ENCODE measurements at places on chromosomes 4 and X.

DNA sequence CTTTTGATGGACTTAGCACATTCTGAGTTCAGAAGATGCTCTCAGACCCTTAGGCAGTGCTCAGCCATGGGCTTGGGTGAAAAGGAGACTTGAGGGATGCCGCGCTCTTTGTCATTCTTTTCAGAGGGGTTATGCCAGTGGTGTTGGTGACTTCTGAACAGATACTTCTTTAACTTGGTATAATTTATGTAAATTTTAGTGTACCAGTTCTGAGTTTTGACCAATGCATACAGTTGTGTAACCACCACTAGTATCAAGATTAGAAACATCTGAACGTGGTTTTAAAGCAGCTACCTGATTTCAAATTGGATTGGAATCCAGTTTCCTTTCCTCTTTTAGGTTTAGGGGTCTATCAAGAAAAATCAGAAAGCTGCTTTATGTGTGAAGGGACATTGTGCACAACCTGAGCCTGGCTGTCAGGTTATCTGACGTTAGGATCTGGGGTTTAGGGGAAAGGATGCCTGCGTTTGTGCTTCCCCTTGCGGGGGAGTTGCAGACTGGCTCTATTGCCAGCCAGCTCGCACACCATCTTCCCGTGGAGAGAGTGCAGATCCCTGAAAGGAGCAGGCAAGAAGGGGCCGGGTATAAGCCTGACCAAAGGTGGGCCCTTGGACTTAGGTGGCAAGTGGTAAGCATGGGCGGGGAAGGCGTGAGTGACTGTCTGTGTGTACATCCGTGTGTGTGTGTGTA lies 19.0 kb downstream of the SMS start:
- no peak for DNase-seq

- no peak for DNase-seq
Observed at GRCh38 chr4:7967063-7967440, 27.4 kb upstream of the AFAP1 start.

GRCh38 chr4:4270529-4270928 lies 19.4 kb downstream of the LYAR start:
- no peak for DNase-seq

DNA sequence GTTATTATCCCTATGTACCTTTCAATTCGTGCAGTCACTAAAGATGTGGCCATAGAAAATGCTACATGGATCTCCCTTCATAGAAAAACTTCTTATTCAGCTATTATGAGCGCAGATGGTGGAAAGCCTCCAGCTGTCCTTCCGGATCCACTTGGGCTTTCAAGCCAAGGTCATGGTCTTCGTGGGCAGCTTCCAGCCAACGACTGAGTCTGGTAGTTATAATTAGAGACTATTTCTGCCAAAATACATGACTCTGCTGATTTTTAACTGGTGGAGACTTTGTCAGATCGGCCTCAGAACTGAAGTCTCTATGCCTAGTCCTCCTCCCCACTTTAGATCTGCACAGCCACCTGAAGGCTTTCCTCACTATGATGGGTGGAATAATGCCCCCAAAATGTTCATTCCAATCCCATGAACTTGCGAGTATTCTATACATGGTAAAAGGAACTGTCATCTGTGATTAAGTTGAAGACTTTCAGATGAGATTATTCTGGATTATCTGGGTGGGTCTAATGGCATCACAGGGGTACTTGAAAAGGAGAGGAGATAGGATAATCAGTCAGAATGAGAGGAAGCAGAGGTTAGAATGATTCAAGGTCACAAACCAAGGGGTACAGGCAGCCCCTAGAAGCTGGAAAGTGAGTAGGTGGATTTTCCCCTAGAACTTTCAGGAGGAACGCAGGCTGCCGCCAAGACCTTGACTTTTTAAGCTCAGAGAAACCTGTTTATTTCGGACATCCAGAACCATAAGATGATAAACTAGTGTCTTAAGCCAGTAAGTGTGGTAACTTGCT lies 171.1 kb upstream of the CXCL13 start:
- DNase-seq: no peak

GRCh38 chrX:8738588-8739189 lies 6.8 kb upstream of the ANOS1 start:
- no peak for DNase-seq

GRCh38 chr4:41851621-41852020 lies 83.6 kb upstream of the TMEM33 start:
- DNase-seq: no peak

DNA sequence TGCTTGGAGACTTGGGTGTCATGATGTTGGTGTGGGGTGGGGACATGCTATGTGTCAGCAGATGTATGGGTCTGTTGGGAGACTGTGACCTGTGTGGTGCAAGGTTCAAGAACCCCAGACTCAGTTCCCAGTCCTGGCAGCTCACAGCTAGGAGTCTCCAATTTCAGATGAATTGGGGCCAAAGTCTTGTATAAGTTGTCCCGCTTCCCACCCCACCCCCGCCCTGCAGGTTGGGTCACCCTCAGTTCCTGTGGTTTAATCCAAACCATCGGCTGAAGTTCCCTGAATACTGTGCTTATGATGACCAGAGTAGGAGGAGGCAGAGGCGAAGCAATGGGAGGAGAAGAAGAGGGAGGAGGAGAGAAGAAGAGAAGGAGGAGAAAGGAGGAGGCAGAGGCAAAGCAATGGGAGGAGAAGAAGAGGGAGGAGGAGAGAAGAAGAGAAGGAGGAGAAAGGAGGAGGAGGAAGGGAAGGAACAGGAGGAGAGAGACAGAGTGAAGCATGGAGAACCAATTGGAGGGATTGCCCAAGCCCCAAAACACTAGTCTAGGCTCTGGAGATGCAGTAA lies 112.6 kb downstream of the EFNB1 start:
- DNase-seq: no peak

DNA sequence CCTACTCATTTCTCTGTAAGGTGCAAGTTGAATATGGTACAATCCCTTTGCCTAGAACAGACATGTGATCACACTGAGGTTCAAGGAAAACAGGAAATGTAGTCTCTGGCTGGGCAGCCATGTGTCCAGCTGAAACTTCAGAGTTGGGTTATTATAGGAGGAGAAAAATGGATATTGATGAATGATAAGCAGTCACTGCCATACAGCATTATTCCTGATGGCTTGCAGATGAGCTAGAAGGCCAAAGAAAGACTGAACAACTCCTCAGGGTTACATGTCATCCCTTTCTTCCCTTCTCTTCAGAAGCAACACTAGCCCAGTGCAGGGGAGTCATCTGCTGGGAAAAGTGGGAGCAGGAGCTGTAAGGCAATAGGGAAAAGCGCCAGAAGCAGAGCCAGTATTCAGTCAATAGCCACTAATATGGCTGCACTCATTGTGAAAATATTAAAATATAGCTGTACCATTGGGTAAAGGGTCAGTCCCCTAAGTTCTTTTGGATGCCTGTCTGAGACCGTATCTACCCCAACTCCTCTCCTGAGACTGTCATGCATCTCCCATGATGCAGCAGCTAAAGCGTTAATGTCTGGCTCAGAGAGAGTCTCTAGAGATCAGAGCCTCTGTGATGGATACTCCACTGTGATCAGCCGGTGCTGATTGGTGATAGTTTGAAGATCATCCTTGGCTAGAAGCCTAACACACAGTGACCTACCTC lies 20.5 kb downstream of the PHOX2B start:
- DNase-seq: no peak

- DNase-seq: no peak
Observed at GRCh38 chr4:140395668-140396067, 22.2 kb downstream of the SCOC start.

DNA sequence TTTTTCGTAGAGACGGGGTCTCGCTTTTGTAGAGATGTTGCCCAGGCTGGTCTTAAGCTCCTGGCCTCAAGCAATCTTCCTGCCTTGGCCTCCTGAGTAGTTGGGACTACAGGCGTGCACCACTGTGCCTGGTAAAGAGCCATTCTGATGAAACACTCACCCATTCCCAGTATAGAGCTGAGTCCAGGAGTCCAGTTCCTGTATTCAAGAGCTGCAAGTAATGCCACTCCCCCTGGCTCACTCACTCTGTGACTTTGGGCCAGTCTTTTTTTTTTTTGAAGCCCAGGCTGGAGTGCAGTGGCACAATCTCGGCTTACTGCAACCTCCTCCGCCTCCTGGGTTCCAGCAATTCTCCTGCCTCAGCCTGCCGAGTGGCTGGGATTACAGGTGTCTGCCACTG lies 3.5 kb downstream of the CCDC22 start:
- no peak for DNase-seq

- no peak for DNase-seq
Observed at GRCh38 chr4:87382931-87383330, 8.1 kb downstream of the HSD17B11 start.

GRCh38 chrX:42708222-42708621 lies 69.7 kb downstream of the PPP1R2C start:
- no peak for DNase-seq

DNA sequence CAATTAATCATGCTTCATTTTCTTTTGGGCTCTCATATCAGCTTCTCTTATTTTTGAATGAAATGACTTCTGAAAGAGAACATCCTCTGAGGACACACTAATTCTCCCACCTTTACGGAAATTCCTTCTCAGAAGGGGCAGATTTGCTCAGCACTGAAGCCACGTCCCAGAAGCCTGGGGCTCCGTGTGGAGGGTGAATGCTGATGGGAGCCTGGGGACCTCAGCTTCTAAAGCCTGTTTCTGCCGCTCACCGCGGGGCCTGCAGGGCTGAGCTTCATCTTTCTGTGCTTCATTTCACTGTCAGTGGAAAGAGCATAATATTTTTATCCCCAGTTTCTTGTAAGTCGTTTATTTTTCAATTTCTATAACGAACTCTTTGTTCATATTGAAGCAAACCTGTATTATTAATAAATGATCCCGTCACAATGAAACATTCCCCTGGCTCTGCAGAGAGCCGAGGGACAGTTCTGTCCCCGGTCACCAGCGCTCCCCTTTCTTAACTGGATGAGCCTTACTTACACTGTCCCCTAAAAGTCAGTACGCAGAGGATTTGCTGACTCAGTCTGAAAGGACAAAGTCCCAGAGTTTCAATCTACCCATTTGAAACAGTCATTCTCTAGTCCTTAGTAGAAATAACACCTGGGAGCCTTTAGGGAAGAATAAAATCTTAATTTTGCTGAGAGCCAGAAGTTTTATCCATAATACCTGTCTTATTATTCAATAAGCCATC lies 364.6 kb upstream of the FAT1 start:
- DNase-seq: no peak

DNA sequence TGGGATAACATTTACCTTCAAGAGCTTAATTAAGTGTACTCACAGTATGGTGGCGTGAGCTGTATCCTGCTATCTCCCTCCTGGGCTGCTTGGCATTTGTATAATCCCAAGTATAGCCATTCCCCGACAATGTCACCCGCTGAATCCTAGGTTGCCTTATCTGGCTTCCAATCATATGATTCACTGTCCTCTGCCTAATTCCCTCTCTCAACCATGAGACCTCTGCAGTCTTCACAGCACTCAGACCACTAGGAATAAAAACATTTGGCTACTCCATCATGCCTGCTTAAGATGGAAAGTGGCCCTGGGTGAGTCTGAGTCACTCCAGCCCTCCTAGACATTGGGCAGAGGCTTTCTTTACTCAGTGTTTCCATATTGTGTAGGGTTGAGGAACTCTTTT lies 28.9 kb upstream of the WDFY3 start:
- DNase-seq: no peak

DNA sequence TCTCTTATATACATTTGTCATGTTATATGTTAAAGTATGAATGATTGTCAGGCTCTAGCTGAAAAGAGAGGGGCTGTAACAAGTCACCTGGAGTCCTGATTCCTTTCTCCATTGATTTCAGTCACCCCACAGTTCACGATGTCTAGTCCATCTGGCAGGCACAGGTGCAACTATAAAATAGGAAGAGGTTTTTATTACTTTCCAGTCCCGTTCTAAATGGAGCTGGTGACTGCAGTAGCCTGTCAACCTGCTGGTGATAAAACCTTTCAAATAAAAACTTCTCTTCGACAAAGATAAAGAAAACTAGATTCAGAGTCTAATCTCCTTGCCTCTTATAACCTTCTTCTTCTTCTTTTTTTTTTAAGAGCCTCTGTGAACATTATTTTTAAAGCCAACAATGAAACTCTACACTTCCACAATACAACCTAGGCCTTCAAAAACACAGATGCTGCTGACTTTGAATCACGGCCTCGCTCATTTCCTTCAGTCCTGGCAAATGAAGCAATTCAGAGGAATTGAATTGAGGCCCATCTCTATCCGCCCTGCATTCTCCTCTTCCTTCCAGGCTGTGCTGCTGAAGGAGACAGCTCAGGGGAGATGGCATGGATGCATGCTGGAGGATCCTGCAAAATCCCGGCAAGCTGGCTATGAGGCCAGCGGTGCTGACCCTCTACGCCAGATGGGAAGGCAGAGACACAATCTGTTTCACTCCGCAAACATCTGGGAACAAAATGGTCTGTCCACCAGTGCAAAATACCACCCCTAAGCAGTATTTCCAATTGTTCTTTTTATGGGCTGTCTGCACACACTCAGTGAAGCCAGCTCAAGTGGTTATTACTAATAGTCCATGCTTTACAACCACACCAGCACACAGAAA lies 27.3 kb upstream of the CDKN2AIP start:
- DNase-seq: no peak

- DNase-seq: no peak
Observed at GRCh38 chr4:25860586-25861279, 2.1 kb downstream of the SEL1L3 start.

- no peak for DNase-seq
Observed at GRCh38 chr4:182531555-182532162, 288.5 kb downstream of the TENM3 start.

GRCh38 chrX:136207546-136207945 lies 43.7 kb downstream of the MAP7D3 start:
- DNase-seq: no peak

DNA sequence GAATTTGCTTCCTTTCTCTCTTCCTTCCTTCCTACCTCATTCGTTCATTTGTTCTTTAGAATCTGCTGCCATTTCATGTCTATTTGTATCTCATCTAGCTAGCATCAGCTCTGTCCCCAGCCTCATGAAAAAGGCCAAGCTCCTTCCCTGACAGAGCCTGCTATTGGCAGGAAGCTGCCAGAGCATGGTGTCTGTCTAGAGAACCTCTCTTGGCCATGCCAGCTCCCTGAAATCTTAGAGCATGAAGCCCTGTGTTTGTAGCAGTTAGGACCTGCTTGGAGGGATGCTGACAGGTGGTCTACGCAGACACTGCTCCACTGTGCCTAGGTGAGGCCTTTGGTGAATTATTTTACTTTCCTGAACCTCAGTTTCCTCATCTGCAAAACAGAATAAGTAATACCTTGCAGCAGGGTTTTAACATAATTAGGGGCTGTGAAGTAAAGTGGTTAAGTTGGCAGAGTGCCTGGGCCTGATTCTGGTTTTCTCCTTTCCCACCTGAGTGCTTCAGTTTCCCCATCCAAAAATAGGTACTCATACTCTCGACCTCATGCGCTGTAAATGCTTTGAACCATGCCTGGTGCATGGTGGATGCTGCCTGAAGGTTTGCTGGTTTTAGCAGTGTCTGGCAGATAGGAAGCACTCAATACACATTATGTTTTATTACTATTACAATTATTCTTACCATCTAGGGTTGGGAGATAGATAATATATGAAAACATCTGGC lies 4.7 kb downstream of the PTTG2 start:
- no peak for DNase-seq

GRCh38 chr4:85102606-85103005 lies 136.1 kb upstream of the WDFY3 start:
- no peak for DNase-seq

GRCh38 chrX:129769467-129770154 lies 10.1 kb upstream of the SASH3 start:
- no peak for DNase-seq

Data from stimulated activated CD8-positive, alpha-beta memory T cell treated with anti-CD3 and anti-CD28 coated beads, Interleukin-4, amount 100 ng/mL, for 1 hour (primary cell).